ENCODE measurements at places on chromosomes 1 and 21.

DNA sequence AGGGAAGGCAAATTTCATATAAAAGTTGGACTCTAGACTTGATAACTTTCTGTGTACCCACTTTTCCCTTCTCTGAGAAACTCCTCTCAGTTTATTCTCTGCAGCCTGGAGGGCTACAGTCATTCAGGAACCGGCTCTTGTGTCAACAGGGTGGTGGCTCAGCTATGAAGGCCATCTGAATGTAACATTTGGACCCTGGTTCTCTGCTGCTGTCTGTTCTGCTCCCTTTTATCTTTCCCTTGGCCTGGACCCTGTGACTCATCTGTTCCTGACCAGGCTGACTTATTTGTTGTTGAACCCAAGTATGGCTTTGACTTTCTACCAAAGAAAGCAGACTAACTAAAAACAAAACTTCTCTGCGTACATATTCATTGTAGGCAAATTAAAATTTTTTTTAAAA is 75.4 kb downstream of the CENPF start:
- DNase-seq = no peak

GRCh38 chr1:201299968-201300367 is 16.7 kb downstream of the PKP1 start:
- peak; percentile 64 for DNase-seq

GRCh38 chr1:152486400-152487006 is 24.1 kb upstream of the LCE5A start:
- no peak for DNase-seq

DNA sequence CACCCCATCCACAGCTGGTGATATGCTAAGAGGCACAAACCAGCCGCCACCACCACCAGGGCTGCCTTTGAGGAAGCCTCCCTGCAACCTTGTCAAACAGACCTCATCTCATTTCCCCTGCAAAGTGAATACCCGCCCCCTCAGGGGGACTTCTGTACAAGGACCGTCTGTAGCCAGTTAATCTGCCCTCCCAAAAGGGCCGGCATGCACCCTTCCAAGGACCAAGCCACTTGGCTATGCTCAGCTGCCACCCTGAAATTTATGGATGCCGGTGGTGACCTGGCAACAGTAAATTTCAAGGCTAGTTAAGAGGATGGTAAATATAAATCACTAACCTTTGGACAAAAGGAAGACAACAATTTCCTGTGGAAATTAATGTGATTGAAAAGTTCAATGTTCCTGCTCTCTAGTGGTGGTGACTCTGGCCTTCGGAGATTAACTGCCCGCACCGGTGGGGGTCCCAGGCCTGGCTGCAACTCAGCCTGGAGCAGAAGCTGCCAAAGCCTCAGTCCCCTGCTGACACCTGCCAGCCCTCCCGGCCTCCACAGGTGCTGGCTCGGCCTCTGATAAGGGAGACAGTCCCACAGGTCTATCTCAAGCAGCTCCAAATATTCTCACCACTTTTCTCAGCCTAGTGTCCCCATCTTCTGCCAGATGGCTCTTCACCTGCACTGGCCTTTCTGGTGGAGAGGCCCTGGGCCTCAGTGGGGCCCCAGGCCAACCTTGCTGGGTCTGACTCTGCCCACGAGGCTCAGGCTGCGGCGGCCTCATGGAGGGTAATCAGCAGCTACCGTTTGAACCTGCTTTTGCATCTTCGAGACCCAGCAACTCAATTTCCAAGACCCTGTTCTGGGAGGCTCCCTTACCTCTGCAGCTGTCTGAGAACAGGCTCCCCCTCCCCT is 12.2 kb downstream of the TMEM53 start:
- DNase-seq = no peak

- no peak for DNase-seq
These were observed 17.8 kb upstream of the RSBN1 start for GRCh38 chr1:113830039-113830438.

DNA sequence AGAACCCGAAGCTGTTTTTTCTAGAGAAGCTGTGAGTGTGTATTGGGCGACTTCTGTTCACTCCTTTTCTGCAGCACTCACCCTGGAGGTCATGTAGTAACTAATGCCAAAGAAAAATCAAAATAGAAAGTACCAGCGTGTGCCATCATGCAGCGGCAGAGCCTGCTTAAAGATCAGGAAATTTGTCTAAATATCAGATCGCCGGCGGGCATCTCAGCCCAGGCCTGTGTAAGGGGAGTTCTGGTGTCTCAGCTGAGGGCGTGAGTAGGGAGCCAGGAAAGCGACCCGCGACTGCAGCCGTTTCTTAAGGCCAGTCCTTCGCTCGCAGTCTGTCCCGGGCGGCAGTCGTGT is 768 bp downstream of the EDARADD start:
- no peak for DNase-seq

DNA sequence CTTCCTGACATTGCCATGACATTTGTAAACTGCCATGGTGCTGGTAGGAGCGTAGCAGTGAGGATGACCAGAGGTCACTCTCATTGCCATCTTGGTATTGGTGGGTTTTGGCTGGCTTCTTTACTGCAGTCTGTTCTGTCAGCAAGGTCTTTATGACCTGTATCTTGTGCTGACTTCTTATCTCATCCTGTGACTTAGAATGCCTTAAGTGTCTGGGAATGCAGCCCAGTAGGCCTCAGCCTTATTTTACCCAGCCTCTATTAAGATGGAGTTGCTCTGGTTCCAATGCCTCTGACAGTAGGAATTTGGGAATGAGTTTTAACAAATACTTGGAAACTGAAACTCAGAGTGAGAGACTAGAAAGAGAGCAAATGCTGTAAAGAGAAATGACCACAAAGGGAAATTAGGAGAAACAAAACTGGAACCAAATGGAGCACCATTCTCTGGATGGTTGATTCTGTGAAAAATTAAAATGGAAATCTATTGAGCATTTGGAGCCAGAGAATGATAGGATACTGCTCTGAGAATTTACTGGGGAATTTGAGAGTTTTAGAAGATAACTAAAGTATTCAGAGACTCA is 50.1 kb upstream of the RHOU start:
- DNase-seq = no peak

- peak; percentile 26 for DNase-seq
These were observed 25.7 kb downstream of the PRMT2 start for GRCh38 chr21:46661211-46661625.

DNA sequence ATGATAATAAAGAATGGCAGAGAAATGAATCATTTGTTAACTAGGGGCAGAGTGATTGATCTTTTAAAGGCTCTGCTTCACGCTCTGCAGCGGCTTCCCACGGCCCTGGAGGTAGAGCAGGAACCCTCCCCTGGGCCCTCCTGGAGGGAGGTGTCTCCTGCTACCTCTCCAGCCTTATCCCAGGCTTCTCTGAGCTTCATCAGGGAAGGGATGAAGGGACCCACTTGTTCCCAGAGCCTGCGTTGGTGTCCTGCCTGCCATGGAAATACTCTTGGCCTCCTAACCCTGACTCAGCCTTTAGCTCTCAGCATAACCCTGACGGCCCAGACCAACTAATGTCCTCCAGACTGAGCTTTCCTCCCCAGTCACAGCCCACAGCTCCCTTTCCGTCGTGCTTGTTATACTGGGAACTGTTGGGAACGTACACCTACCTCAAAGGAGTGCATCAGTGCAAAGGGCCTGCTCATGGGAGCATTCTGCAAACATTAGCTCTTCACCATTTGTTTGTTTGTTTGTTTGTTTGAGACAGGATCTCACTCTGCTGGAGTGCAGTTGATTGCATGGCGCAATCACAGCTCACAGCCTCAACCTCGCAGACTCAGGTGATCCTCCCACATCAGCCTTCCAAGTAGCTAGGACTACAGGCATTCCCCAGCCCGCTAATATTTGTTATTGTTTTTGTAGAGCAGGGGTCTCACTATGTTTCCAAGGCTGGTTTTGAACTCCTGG is 17.4 kb upstream of the HNRNPU start:
- DNase-seq = no peak

DNA sequence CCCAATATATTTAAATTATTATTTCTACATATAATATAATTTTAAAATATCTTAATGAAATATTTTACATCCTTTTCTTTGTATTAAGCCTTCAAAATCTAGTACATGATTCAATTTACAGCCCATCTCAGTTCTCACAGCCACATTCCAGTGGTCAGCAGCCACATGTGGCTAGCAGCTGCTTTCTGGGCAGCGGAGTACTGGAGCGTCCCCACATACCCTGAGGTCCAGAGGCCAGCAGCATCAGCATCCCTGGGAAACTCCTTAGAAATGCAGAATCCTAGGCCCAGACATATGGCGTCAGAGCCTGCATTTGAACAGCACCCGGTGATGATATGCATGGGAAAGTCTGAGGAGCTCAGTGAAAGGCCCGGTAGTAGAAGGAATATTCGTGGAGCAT is 8.6 kb upstream of the LHX4 start:
- DNase-seq = no peak

DNA sequence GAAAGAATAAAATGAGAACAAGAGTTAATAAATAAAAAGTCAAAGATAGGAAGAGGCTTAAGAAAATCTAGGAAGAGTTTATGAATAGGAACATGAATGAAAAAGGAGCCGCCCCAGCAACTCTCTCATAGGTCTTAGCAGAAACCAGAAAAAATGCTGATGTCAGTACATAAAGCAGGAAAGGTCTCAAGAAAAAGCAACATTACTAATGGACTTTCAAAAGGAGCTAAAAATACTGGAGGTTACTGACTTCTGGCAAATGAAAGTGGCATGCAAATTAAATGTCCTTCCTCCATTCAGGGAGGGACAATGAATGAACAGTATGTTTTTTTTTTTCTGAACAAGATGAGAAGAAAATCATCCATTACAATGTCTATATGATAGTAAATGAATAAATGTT is 387.6 kb downstream of the BRINP2 start:
- DNase-seq = no peak

DNA sequence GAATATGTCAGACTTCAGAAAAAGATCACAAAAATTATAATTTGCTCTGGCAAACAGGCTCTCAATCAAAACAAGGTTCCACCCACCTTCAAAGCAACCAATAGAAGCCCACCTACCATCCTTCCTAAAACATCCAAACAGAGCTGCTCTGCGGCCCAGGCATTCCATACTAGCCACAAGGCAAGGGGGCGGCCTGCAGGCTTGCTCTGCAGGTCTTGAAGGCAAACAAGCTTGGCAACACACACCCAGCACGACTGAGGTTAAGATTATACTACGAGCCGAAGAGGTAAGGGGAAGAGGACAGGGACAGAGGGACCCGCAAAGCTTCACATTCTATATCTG is 207.3 kb downstream of the SLC45A1 start:
- no peak for DNase-seq

All from NCI-H446 treated with DMSO at 0.1 percent for 48 hours (cell line).